Stimulated activated naive CD4-positive, alpha-beta T cell (primary cell): ENCODE measurements at places on chromosomes 13 and 19.

DNA sequence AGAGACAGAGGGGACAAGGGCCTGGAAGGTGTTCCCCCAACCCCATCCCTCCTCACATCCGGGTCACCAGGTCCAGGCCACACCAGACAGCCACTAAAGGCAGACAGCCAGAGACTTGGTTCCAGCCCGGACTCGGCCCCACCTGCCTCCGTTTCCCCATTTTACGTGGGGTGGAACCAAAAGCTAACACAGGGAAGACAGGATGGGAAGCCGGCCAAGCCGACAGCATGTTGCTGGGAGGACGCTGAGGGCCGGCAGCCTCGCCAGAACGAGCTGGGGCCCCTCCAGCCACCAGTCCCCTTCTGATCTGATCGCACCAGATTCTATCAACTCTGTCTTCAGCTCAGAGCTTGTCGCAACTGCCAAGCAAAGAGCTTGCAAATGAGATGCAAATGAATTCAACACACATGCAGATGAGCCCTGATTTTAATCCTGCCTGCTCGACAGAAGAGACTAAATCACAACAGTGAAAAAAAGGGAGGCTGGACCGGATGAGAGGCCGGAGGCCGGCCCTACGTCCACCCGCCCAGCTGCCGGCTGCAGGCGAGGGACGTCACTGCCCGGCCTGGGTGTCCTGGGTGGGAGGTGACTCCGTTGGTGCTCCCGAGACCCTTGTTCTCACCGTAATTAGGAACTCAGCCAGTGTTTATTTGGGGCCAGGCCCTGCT is 17.5 kb upstream of the SHC2 start:
- no peak for DNase-seq

- DNase-seq, result no peak
These were observed 102.0 kb downstream of the DCLK1 start for GRCh38 chr13:36029166-36029565.

DNA sequence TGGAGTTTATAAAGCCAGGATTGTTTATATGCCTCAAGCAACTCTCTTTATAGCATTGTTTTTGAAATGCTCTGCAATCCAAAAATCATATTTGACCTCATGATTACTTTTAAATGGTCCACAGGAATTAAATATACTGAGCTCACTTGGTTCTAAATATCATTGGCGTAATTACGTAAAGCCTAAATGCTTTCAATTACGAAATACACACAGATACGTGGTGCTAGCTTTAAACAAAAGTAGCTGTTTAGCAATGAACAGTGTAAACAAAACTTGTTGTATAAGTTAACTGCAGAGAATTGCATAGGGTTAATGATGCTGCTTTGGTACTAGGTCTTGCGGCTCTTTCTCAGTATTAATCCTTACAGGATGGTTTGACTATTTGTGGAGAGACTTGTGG is 346.6 kb downstream of the COG6 start:
- no peak for DNase-seq

DNA sequence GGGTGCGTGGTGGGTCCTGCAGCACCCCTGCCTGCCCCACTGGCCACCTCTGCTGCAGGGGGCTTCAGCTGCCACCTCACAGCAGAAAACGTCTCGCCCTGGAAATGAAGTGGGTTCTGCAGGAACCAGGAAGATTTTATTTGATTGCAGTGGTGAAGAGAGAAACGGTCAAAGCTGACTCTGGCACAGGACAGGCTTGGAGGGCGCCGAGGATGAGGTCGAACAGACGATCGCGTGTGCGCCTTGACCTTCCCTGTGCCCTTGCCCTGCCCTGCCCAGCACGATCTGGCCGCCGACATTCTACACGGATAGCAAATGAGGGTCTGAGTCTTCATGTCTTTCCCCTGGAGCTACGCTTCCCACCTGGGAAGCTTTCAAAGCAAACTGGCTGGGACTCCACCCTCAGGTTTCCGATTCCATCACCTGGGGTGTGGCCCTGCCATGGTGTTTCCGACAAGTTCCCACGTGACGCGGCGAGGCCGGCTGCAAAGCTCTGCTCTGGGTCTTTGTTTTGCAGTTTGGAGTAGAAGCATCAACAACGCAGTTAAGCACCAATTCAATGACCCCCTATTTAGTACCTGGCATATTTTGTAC is 50.3 kb upstream of the TUBGCP3 start:
- no peak for DNase-seq

DNA sequence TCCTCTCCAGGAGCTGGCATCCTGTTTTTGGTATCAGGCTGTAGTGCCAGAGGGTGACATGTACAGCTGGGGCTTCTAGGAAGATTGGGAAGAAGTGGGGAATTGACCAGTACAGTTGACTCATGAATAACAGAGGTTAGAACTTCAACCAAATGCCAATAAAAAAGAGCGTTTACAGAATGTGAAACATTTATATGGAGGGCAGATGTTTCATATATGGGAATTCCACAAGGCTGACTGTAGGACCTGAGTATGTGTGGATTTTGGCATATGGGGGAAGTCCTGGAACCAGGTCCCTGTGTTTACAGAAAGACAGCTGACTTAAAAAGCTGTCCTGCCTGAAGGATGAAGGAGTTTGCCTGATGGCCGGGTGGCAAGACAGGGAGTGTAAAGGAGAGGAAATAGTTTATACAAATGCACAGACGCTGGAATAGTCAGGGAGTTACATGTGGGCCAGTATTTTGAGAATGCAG is 5.2 kb downstream of the CHAMP1 start:
- DNase-seq, result no peak

DNA sequence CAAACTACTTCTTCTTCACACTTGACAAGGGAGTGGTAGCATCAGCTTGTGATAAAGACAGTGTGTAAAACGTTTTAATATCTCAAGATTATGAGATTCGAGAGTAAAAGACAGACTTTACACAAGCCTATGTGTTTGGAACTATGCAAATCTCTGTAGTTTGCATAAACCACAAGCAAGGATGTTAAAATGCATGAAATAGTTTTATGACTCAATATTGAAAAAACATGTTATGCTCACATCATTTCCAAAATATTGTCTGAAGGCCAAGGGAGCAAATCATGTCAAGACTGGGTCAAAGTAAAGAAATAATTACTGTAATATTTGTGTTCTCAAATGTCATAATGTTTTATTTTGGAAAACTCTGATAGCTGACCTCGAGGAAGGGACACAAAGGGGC is 316.8 kb upstream of the KLF12 start:
- DNase-seq, result no peak
